ENCODE measurements at places on chromosomes 1 and 21.
A peak's percentile ranks its signal among the peaks of the same experiment; 100 is the strongest.

DNA sequence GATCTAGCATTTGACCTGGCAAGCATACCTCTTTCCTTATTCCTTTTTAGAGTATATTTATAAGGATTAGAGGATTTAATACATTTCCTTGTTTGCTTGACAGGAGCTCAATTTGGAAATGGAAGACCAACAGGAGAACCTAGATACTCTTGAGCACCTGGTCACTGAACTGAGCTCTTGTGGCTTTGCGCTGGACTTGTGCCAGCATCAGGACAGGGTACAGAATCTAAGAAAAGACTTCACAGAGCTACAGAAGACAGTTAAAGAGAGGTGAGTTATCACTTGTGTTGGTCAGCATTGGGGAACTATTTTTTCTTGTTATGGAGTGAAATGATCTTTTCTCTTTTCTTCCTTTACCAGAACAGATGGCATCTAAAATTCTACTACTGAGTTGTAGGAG lies 123.4 kb upstream of the BMP8A start:
- DNase-seq, result no peak

GRCh38 chr1:170262276-170262939 lies 116.6 kb downstream of the NTMT2 start:
- DNase-seq, result no peak

GRCh38 chr1:230641346-230641745 lies 935 bp upstream of the COG2 start:
- DNase-seq, result peak; percentile 9

DNA sequence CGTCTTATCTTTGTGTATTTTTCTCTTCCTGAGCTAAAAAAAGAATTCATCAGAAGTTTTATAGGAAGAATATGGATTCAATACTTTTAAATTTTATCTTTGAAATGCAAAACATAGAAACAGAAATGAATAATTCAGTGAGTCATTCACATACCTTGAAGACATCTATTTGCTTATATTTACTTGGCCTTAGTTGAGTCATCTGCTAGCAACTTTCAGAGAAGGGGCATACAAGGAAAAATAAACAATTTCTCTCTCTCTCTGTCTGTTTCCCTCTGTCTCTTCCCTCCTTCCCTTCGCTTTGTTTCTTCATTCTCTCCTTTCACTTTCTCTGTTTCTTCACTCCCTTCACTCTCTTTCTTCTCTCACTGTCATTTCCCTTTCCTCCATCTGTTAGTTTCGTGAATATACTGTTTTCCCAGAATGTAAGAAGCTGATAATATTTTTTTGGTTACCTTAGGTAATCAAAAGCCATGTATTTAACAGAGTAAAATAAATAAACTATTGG lies 477.2 kb downstream of the BRINP3 start:
- peak; percentile 71 for DNase-seq
